Osteocyte (in vitro differentiated cells): ENCODE measurements at places on chromosomes 1 and 21. TPM values are rescaled to one million over a fixed set of nuclear protein-coding genes. Genes with fewer than 3 reads are reported as not detected.

CNKSR1 gene
- 0.89 and 1.1 TPM in 2 replicates for total RNA-seq

KANK4 gene
- not detected in 2 replicates for total RNA-seq

DNA sequence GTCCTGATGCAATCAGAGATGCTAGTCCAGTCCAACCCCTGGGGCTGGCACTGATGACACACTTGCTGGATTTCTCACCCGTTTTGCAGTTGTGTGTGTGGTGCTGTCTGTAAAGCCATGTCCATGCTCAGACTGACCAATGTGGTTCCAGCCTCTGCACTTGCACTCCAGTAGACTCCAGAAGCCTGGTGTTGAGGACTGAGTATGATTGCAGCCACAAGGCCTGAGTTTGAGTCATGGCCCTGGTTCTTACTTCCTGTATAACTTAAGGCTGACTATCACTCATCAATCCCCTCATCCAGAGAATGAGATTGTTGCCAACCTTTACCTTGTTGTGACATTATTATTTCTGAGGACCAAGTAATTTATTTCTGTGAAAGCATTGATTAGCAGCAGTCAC lies 34.8 kb upstream of the IKBKE start:
- H3K36me3 ChIP-seq, result peaks cover 57% of the 10 kb centered on the region
- DNase-seq, result no peak
- no peak overlapping the region for H3K27ac ChIP-seq
- H3K27me3 ChIP-seq, result no peaks in the 10 kb centered on the region
- H3K4me1 ChIP-seq, result no peaks in the 10 kb centered on the region
- H3K4me3 ChIP-seq, result no peak overlapping the region

TTC4 gene
- 14.4 and 16.6 TPM in 2 replicates for total RNA-seq

GRCh38 chr1:117821774-117822482 lies 107.5 kb downstream of the GDAP2 start:
- no peaks in the 10 kb centered on the region for H3K36me3 ChIP-seq
- no peak overlapping the region for H3K4me3 ChIP-seq
- H3K27me3 ChIP-seq, result no peaks in the 10 kb centered on the region
- peaks cover 45% of the 10 kb centered on the region for H3K4me1 ChIP-seq
- peak overlapping the region; percentile 87 for H3K27ac ChIP-seq

- H3K4me1 ChIP-seq, result no peaks in the 10 kb centered on the region
- no peak overlapping the region for H3K4me3 ChIP-seq
- no peak overlapping the region for H3K27ac ChIP-seq
- no peak for DNase-seq
Measured at GRCh38 chr1:17955302-17956285, 152.0 kb upstream of the IGSF21 start.

DNA sequence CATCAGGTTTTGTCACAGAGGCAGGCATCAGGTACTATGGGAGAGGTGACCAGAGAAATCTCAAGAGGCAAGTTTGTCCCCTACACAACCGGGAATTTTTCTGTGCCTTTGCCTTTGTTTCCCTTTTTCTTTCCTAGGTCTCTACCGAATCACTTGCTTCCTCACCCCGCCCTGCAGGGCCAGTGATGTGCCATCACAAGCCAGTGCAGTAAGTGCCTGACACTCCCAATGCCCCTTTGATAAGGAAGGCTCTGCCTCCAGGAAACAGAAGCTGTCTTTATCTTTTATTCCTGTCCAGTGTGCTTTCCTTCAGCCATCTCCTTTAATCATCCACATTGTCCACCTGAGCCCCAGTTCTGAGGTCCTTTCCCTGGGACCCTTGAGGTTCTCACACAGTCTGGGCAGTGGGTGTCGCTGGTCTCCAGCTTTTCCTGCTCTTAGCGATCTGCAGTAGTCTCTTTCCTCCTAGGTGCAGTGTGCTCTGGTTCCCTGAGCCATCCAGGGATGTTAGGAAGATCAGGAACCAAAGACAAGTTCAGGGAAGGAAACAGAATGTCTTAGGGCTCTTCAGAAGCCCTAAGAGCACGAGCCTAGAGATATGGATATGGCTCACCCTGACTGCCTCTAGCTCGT lies 36.6 kb downstream of the GJA5 start:
- H3K27ac ChIP-seq, result no peak overlapping the region
- peaks cover 30% of the 10 kb centered on the region for H3K27me3 ChIP-seq
- H3K4me1 ChIP-seq, result no peaks in the 10 kb centered on the region
- DNase-seq, result no peak
- no peak overlapping the region for H3K4me3 ChIP-seq
- no peaks in the 10 kb centered on the region for H3K36me3 ChIP-seq

DNA sequence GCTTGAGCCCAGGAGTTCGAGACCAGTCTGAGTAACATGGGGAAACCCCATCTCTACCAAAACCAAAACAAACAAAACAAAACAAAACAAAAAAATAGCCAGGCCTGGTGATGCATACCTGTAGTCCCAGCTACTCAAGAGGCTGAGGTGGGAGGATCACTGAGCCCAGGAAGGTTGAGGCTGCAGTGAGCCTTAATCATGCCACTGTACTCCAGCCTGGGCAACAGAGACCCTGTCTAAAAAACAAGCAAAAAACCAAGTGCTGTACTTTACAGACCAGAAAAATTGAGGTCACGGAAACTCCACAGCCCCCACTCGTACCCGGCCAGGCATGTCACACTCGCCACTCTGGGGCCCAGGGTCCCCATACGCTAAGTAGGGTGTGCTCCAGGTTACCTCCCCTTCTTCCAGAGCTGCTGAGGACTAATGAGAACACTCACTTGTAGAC lies 22.9 kb downstream of the ATP2B4 start:
- H3K36me3 ChIP-seq, result no peaks in the 10 kb centered on the region
- H3K4me3 ChIP-seq, result no peak overlapping the region
- no peaks in the 10 kb centered on the region for H3K27me3 ChIP-seq
- peak overlapping the region; percentile 83 for H3K27ac ChIP-seq
- no peak for DNase-seq

- DNase-seq, result no peak
- no peak overlapping the region for H3K4me3 ChIP-seq
- no peaks in the 10 kb centered on the region for H3K36me3 ChIP-seq
- no peak overlapping the region for H3K27ac ChIP-seq
Measured at GRCh38 chr1:92786111-92786901, 1.4 kb upstream of the EVI5 start.
